ENCODE measurements at places on chromosomes 11 and 22.

GRCh38 chr22:27377501-27378295, 423.9 kb downstream of the MN1 start:
- DNase-seq: peak; percentile 20

- DNase-seq: peak; percentile 41
Observed at GRCh38 chr22:41862530-41863266, 29.8 kb downstream of the SREBF2 start.

- DNase-seq: no peak
Observed at GRCh38 chr11:74871037-74871436, 77.9 kb downstream of the XRRA1 start.

DNA sequence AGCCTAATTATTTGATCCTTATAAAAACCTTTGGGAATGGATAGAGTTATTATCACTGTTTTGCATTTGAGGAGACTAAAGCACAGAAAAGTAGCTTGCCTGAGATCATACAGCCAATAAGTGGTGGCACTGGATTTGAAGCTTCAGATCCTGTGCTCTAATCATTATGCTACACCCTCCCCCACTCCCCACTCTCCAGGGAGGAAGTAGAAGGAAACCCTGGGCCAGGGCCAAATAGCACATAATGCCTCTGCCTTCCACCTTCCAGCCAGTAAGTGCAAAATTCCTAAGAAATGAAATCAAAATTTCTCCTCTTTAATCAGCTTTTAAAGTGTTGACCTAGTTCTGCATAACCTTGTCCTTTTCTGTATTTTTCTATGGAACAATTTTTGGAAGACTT, 61.6 kb downstream of the SIK2 start:
- peak; percentile 46 for DNase-seq

GRCh38 chr11:80598905-80599304, 1158.1 kb upstream of the TENM4 start:
- DNase-seq: no peak

DNA sequence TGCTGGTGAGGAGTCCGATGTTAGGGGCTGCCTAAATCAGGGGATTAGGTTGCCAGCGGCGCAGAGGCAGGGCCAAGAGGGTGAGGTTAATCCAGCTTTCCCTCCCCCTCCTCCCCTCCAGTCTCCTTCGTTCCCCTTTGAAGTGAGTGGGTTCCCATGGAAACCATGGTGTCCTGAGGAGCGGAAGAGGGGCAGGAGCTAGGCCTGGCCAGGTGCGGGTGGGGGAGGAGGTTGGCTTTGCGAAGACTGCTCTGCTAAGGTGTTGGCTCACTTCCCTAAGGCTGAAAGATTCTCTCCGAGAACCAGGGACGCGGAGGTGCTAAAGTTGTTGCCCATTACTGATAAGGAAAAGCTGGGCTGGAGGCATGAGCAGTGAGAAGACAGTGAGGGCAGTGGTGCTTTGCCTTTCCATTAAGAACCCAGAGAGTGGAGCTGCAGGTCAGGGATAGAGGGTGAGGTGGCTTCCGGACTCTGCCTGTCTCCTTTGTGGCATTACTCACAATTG, 124.6 kb downstream of the FEZ1 start:
- no peak for DNase-seq

DNA sequence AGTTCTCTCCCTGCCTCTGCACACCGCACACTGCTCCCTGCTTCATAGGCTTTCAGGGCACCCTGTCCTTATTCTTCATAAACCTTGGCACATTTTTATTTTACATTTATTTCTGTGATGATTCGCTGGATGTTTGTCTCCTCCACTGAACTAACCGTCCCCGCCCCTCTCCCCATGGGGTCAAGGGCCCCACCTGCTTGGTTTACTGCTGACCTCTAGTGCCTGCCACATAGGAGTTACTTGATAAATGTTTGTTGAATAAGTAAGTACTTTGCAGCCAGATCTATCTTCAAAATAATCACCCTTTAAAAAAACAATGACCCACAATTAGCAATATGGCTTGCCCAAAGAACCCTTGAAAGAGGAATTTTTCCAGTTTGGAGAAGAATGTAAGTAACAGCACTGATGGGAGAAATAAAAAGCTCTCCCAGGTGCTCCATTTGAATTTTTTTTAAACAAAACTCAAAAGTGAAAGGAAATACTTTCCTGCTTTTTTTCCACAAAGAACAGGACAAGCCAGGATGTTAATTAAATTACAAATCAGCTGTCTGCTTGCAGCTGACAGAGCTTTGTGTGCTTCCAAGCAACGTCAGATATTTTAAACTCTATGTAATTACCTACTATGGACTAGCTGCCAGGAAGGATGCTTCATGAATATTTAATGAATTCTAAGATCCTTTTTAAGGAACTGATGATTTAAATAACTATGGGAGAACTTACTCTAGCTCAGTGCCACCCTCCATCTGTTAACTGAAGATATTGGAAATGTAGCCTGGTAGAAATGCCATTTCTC, 1083.6 kb downstream of the DLG2 start:
- peak; percentile 22 for DNase-seq

DNA sequence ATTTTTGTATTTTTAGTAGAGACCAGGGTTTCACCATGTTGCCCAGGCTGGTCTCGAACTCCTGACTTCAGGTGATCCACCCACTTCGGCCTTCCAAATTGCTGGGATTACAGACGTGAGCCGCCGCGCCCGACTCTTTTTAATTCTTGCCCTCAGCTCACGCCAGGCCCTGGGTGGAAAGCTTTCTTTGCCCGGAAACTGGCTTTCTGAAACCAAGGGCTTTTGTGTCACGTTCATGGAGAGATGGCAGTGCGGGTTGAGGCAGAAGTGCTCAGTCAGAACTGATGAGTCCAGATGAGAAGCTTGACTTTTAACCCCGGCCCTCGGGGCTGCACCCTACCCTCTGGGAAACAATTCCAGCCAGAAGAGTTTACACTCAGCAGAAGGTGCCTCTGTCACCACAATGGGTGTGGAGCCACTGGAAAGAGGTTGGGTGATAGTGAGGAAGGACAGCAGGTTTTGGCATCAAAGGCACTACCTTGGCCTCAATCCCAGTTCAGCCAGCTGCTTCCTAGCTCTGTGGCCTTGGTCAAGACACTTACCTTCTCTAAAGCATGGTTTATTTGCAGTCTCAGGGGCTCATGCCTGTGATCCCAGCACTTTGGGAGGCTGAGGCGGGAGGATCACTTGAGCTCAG, 890 bp upstream of the ARFGAP3 start:
- no peak for DNase-seq

GRCh38 chr11:47714554-47715081, 551 bp downstream of the AGBL2 start:
- no peak for DNase-seq

DNA sequence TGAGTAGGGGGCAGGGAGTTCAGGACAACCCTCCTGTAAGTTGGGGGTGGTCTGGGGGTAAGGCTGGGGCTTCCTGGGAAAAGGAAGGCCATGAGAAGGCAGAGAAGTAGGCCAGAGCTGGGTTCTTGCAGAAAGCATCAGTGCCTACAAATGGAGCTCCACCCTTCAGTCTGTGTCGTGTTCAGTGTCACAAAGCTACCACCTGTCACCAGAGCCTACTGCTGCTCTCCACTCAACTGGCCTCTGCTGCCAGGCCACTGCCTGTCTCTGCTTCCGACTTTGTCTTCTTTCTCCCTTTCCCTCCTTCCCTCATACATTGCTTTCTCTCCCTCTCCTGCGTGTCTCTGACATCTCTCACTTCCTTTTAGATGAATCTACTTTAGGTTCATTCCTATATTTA, 3.4 kb upstream of the WBP2NL start:
- DNase-seq: no peak

DNA sequence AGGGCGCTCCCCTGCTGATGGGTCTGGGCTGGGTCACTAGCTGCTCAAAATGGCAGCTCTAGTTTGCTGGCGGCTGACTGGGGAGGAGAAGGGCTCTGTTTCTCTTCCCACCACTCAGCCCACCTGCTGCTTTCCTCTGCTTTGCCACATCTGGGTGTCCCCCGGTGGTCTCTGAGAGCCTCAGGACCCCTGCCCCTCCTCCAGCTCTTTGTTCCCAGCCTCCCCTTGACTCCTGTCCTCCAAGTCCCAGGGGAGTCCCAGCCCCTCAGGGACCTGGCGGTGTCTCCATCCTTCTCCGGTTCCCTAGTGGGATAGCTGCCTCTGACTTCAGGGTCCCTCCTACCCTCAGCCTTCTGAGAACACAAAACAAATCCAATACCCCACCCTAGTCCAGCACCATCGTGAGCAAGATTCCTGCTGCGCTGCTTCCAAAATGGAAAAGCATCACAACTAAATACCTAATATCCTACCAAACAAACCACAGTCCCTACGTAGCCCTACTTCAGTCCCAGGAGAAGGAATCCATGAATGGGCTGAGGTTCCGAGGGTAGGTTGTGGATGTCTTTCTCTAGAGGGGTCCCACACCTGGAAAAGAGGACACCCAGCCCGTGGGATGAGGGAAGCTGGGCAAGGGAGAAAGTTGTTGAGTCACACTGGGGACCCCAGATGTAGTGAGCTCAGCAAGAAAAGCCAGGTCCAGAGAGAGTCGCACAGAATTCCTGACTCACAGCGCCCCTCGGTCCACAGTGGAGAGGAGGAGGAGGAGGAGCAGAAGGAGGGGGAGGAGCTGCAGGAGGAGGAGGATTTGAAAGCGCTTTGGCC, 45.0 kb upstream of the NNMT start:
- no peak for DNase-seq

DNA sequence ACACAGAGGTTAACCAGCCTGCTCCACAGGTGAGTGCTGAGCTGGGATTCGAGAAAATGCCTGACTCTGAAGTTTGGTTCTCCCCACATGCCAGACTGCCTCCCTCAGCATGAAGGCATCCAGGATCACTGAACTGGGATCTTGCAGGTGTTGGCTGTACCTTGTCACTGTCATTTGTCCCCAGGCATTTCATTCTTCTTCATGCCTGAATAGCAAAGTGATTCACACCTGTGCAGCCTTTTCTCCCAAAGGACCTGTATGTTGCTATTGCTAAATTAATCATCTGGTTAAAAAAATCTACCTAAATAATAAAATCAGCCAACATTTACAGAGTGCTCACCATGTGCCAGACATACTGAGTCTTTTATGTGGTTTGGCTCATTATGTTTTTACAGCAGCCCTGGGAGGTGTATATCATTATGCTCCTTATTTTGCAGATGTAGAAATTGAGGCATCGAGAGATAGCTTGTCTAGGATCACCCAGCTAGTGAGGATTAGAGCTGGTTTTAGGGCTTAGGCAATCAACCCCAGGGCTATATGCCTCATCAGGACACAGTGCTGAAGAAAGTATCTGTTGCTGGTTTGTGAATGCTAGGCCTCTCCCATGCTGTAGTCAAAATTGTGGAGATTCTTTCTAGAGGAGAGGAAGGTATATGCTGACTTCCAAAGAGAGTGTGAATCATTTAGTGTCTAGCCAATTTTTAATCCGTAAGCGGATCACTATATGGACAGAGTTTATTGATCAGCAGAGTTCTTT, 204.4 kb downstream of the HIPK3 start:
- DNase-seq: no peak

GRCh38 chr11:77090046-77090372, 12.6 kb upstream of the OMP start:
- DNase-seq: no peak

GRCh38 chr11:83642500-83642899, 356.3 kb upstream of the CCDC90B start:
- no peak for DNase-seq

- DNase-seq: no peak
Observed at GRCh38 chr11:74306435-74307175, 4.8 kb downstream of the P4HA3 start.

GRCh38 chr11:59292611-59293010, 66.1 kb upstream of the OR5AN1 start:
- no peak for DNase-seq

- no peak for DNase-seq
Observed at GRCh38 chr11:97865424-97866012, 1155.2 kb upstream of the CNTN5 start.
